SJCRH30 (cell line): ENCODE measurements at places on chromosomes 6 and 20. TPM values are rescaled to one million over a fixed set of nuclear protein-coding genes. Genes with fewer than 3 reads are reported as not detected.
A peak's percentile ranks its signal among the peaks of the same experiment; 100 is the strongest.

The HSPA1A gene
- 0.56 TPM in 1 of 2 replicates, not detected in the other for total RNA-seq

The TUBE1 gene
- total RNA-seq: 71.3 and 84.5 TPM in 2 replicates

DNA sequence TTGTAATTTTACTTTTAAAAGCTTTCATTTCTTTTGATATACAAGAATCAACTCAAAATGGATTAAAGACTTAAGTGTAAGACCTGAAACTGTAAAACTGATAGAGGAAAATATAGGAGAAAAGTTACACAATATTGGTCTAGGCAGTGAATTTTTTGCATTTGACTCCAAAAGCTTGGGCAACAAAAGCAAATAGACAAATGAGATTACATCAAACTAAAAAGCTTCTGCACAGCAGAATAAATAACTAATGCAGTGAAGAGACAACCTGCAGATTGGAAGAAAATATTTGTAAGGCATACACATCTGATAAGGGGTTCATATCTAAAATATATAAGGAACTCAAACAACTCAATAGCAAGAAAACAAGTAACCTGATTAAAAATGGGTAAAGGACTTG lies 3.0 kb downstream of the GABRR1 start:
- H3K27me3 ChIP-seq: no peaks in the 10 kb centered on the region
- peaks cover 12% of the 10 kb centered on the region; the same call in 1 of the 2 replicates for H3K4me1 ChIP-seq
- no peak overlapping the region for H3K27ac ChIP-seq
- H3K4me3 ChIP-seq: no peak overlapping the region
- no peaks in the 10 kb centered on the region for H3K36me3 ChIP-seq

The SLPI gene
- total RNA-seq: not detected in 2 replicates

The FILIP1 gene
- total RNA-seq: 0.08 TPM in 2 replicates

DNA sequence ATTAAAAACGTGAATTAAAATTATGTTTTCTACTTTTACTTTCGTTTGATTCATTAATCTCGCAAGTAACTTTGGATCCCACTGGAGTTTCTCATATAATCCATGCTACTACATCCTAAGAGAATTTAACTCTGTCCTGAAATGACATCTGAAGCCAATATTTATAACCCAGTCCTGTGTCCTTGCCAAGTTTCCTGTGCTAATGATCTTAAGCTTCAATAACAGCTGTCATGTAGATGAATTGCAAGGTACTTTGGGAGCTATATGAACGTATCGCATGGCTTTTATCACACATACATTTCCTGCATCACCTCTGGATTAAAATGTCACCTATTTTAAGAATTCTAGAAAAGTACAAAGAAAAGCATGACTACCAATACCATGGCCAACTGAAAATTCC lies 833.8 kb upstream of the CITED2 start:
- no peak for DNase-seq
- H3K4me1 ChIP-seq: peaks cover 15% of the 10 kb centered on the region
- H3K36me3 ChIP-seq: no peaks in the 10 kb centered on the region
- H3K4me3 ChIP-seq: no peak overlapping the region
- no peak overlapping the region for H3K27ac ChIP-seq

The SLC22A2 gene
- total RNA-seq: 0.02 TPM in 1 of 2 replicates, not detected in the other

The ZNF831 gene
- 0.58 and 0.59 TPM in 2 replicates for total RNA-seq

GRCh38 chr6:31659649-31660380 lies 763 bp downstream of the C6orf47 start:
- peaks cover 8% of the 10 kb centered on the region for H3K4me1 ChIP-seq
- H3K27me3 ChIP-seq: no peaks in the 10 kb centered on the region
- H3K36me3 ChIP-seq: peaks cover 12% of the 10 kb centered on the region; the same call in 1 of the 2 replicates
- peak overlapping the region; percentile 78 for H3K27ac ChIP-seq

- no peaks in the 10 kb centered on the region; the same call in none of the 2 replicates for H3K36me3 ChIP-seq
- peak; percentile 15 for DNase-seq
- no peak overlapping the region for H3K4me3 ChIP-seq
- no peaks in the 10 kb centered on the region for H3K4me1 ChIP-seq
- no peaks in the 10 kb centered on the region for H3K27me3 ChIP-seq
Observed at GRCh38 chr20:33649201-33649681, 12.9 kb upstream of the C20orf144 start.

- H3K27ac ChIP-seq: no peak overlapping the region
- no peaks in the 10 kb centered on the region for H3K27me3 ChIP-seq
- H3K36me3 ChIP-seq: no peaks in the 10 kb centered on the region
- no peak overlapping the region for H3K4me3 ChIP-seq
- DNase-seq: no peak
Observed at GRCh38 chr6:53322188-53323029, 26.3 kb downstream of the ELOVL5 start.

GRCh38 chr6:6305575-6305974 lies 14.9 kb downstream of the F13A1 start:
- no peak overlapping the region for H3K27ac ChIP-seq
- no peak overlapping the region for H3K4me3 ChIP-seq
- no peaks in the 10 kb centered on the region for H3K27me3 ChIP-seq
- no peak for DNase-seq
- H3K4me1 ChIP-seq: no peaks in the 10 kb centered on the region

DNA sequence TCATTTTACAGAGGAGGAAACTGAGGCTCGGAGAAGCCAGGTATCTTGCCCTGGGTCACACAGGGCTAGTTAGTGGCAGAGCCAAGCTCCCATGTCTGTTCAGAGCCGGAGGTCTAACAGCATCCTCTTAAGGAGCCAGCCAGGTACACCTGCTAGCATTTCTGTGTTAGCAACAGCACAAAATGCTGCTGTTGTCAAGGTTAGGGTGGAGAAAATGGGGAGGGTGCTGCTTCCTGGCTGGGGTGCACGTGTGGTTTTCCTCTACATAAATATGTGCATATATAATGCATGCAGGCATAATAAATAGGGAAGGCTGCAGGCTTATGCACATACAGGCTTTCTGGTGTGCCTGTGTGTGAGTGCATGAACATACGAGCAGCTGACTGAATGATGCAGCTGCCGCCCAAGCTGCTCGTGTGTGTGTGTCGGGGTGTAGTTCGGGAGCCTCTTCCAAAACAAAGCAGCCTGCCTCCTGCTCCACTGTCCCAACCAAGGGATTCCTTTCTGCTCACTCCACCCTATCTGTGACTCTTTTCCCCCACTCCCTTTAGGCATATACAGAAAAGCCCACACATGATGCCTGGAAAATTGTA lies 86.6 kb downstream of the CD40 start:
- H3K27ac ChIP-seq: no peak overlapping the region
- H3K4me1 ChIP-seq: peaks cover 3% of the 10 kb centered on the region; the same call in 1 of the 2 replicates
- H3K27me3 ChIP-seq: peaks cover 28% of the 10 kb centered on the region
- peak; percentile 54 for DNase-seq
- H3K36me3 ChIP-seq: no peaks in the 10 kb centered on the region
- no peak overlapping the region for H3K4me3 ChIP-seq

GRCh38 chr6:147787417-147787816 lies 278.9 kb downstream of the SAMD5 start:
- no peaks in the 10 kb centered on the region for H3K36me3 ChIP-seq
- no peak overlapping the region for H3K27ac ChIP-seq
- no peak for DNase-seq
- no peak overlapping the region for H3K4me3 ChIP-seq

DNA sequence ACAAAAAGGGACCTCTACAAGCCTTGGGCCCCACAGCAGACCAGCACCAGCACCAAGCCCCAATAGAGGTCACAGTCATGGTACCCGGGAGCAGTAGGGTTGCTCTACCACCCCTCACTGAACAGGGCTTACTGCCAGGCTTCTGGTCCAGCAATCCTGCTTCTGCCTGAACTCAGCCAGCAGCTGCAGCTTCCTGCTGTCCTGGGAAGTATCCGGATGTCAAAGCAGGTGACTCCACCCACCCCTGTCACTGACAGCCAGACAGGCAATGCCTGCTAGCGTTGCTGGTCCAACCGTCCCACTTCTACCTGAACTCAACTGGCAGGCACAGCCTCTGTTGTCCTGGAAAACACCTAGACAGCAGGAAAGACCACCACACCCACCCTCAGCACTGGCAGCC lies 47.0 kb upstream of the PCSK2 start:
- H3K36me3 ChIP-seq: no peaks in the 10 kb centered on the region
- H3K27ac ChIP-seq: no peak overlapping the region
- no peak overlapping the region for H3K4me3 ChIP-seq

The ADTRP gene
- total RNA-seq: not detected in 2 replicates

DNA sequence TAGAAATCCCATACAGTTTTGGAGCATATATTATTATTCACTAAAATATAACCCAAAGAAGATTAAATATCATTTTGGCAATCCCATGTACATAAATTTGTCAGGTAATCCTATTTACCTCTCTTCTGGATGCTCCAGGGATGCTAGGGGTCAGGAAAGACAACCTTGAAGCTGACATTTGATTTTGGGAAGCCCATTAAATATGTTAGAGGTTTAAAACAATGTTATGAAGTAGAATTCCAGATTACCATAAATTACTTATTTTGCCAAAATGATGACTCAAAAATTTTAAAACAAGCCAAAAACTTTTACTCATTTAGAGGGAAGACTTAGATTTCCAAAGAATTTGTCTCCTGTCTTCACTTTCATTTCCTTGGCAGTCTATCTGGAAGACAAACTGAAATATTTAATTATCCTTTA lies 9.2 kb upstream of the IL22RA2 start:
- H3K27me3 ChIP-seq: no peaks in the 10 kb centered on the region
- H3K4me1 ChIP-seq: no peaks in the 10 kb centered on the region
- no peaks in the 10 kb centered on the region for H3K36me3 ChIP-seq
- DNase-seq: no peak
- no peak overlapping the region for H3K27ac ChIP-seq

The DEFB119 gene
- not detected in 2 replicates for total RNA-seq

The CD24 gene
- total RNA-seq: 1.5 and 1.6 TPM in 2 replicates

The DNAH8 gene
- under 0.01 and 0.03 TPM in 2 replicates for total RNA-seq

DNA sequence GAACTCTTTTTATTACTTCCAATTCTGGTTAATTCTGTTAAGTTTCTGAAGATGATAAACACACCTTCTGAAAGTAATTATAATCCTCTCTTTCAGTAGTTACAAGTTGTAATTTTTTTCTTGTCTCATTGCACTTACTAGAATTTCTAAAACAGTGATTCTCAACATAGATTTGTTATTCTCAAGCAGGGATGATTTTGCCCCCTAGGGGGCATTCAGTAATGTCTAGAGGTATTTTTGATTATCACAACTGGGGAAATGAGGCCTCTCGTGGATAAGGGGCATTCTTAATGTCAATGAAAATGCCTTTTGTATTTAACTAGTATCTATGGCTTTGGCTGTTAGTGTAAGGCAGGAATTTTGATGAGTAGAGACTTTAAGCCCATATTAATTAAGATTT lies 39.4 kb upstream of the MAFB start:
- no peaks in the 10 kb centered on the region for H3K36me3 ChIP-seq
- DNase-seq: no peak
- H3K27ac ChIP-seq: no peak overlapping the region
- H3K27me3 ChIP-seq: peaks cover 3% of the 10 kb centered on the region
- no peaks in the 10 kb centered on the region for H3K4me1 ChIP-seq

The MROH8 gene
- 2.0 and 2.1 TPM in 2 replicates for total RNA-seq

DNA sequence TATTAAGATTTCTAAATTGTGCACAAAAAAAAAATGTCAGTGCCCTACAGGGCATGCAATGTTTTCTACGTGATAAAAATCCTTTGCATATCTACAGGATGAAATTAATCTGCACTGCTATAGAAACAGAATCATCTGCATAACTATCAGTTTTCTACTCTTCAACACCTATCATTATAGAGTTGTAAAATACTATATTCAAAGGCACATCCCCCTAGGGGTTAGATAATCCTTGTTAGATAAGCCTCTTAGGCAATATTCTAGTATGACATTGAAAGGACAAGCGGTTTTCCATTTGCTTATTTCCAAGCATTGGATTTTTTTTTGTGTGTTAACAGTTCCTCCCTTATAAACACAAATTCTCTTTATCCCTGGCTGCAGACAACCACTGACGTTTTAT lies 98.7 kb upstream of the LAMA2 start:
- no peaks in the 10 kb centered on the region for H3K36me3 ChIP-seq
- H3K4me3 ChIP-seq: no peak overlapping the region
- H3K27me3 ChIP-seq: no peaks in the 10 kb centered on the region

- no peak within 1 kb of the TSS for H3K4me3 ChIP-seq
- DNase-seq: no peak
- H3K27me3 ChIP-seq: peaks cover 5% of the 10 kb centered on the region; the same call in 1 of the 2 replicates
Observed at GRCh38 chr6:39314273-39314795, at the start of gene KCNK17. Gene KCNK17, minus strand, starts transcription at chr6:39314419. Its CDS starts 99 bp downstream, at chr6:39314320.

The SH3BGRL2 gene
- total RNA-seq: 8.1 and 9.0 TPM in 2 replicates

The AAR2 gene
- total RNA-seq: 65.5 and 67.8 TPM in 2 replicates

The PSORS1C1 gene
- 0.48 and 0.67 TPM in 2 replicates for total RNA-seq

The GJA1 gene
- 4.0 and 4.5 TPM in 2 replicates for total RNA-seq

- DNase-seq: no peak
- no peaks in the 10 kb centered on the region for H3K27me3 ChIP-seq
- no peaks in the 10 kb centered on the region for H3K36me3 ChIP-seq
- H3K27ac ChIP-seq: no peak overlapping the region
Observed at GRCh38 chr6:144619966-144620365, 334.8 kb downstream of the UTRN start.

DNA sequence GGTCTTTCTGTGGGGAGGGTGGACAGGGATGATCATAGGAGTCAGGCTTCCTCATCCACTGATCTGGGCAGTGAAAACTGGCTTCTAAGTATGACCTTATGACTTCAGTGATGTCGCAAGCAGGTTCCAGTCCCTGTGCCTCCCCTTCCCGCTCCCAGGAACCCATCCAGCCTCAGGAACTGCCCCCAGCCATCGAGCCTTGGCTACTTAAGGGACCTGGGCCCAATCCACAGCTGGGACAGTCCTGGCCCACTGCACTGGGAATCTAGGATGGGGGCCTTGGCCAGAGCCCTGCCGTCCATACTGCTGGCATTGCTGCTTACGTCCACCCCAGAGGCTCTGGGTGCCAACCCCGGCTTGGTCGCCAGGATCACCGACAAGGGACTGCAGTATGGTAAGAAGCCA lies at the start of gene LBP:
LBP (plus strand) TSS at position 236 of the 405 bp plus-strand sequence; CDS start at position 271, 35 bp downstream.
- no peak within 1 kb of the TSS for H3K4me3 ChIP-seq
- H3K36me3 ChIP-seq: no peaks in the 10 kb centered on the region
- H3K27ac ChIP-seq: no peak within 1 kb of the TSS
- DNase-seq: no peak
- H3K27me3 ChIP-seq: peaks cover 12% of the 10 kb centered on the region
- no peaks in the 10 kb centered on the region for H3K4me1 ChIP-seq

DNA sequence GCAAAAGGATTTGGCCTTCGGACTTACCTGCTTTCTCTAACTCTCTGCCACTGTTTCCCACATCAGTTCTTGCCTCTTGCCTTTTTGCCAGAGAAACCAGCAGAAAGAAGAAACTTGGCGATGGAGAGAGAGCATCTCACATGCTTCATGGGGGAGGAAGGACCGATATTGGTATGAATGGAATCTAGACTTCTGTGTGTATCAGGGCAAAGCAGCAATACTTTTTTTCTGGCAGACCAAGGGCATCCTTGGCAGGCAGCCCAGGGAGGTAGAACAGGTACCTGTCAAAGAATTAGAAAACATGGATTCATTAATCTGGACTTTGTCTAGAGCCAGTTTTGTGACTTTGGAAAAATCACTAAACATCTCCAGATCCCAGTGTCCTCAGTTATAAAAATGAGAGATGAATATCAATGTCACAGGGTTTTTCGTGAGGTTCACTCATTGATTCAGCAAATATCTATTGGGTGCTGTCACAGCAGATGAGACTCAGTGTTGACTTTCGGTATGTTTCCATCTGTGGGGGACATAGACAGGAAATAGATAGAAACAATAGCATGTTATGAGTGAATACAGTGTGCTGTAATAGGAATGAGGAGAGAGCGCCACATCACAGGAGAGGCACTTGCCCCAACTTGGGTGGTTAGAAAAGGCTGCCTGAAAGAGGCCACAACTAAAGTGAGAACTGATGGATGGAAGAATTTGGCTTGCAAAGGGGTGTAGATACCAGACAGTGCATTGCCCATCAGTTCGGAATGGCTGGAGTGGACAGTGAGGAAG lies 114.1 kb downstream of the CD83 start:
- DNase-seq: no peak
- H3K27me3 ChIP-seq: no peaks in the 10 kb centered on the region
- H3K4me1 ChIP-seq: no peaks in the 10 kb centered on the region
- no peaks in the 10 kb centered on the region for H3K36me3 ChIP-seq

GRCh38 chr20:45347297-45347935 lies 808 bp downstream of the SDC4 start:
- peak overlapping the region; percentile 68 for H3K27ac ChIP-seq
- 0 out of 2 replicates have a peak, but pooled peaks cover 2% of the 10 kb centered on the region for H3K36me3 ChIP-seq
- no peaks in the 10 kb centered on the region for H3K27me3 ChIP-seq
- H3K4me3 ChIP-seq: peak overlapping the region; percentile 90

The MAP7 gene
- 0.06 and 0.13 TPM in 2 replicates for total RNA-seq
